ENCODE measurements at places on chromosomes 1 and 21.

DNA sequence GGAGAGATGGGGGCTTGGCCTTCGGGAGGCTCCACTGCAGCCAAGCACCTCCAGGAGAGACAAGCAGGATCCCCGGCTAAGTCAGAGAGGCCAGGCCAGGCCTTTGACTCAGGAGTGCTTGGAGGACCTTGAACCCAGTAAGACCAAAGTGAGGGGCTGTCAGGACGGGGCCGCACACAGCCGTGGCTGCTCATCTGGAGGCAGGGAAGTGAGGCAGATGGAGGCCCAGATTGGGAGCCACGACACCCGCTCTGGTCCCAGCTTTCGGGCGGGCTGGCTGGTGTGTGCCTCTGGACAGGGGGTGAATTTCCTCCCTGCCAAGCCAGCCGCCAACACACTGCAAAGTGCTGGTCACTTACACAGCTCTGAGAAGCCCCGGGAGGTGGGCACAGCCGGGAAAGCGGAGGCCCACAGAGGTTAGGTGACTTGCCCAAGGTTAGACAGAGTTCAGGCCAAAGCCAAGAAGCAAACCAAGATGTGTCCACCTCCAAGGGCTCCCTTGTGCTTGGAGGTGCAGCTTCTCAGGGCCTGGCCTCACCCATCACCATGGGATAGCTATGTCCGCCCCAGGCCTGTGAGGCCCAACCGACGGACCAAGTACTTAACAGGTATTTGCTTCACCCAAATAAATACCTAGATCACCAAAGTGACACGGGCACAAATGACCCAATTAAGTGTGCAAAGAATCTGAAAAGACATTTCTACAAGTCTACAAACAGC is 58.3 kb downstream of the CHD5 start:
- DNase-seq = no peak

DNA sequence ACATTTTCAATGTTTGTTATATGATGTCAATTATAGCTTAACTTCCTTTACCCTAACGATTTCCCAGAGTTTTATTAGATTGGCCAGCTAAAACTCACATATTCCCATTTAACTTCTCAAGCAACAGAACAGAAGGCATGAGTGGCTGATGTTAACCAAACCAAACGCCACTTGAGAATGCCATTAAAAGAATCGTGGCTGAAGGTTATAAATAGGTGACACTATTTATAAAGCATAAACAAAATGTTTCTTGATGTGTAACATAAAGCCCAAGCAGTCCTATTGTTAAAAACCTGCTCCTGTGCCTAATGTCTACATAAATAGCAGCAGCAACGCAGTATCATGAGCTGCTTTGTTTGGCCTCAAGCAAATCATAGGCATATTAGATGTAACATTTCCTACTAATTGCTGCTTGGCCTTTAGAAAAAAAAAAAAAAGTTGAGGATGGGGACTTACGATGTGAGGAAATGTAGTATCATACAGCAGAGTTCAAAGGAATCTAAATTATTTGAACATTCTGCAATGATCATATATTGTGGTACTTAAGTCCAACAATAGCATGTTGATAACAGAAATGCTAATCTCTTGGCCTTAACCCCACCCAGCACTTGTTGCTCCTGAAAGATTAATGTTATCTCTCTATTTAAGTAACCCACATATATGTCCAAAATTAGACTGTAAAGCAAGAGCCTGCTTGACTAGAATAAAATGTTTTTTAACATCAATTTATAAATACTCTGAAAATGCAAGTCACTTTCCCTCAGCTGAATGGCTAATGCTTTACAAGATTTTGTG is 106.0 kb downstream of the ESRRG start:
- DNase-seq = no peak

DNA sequence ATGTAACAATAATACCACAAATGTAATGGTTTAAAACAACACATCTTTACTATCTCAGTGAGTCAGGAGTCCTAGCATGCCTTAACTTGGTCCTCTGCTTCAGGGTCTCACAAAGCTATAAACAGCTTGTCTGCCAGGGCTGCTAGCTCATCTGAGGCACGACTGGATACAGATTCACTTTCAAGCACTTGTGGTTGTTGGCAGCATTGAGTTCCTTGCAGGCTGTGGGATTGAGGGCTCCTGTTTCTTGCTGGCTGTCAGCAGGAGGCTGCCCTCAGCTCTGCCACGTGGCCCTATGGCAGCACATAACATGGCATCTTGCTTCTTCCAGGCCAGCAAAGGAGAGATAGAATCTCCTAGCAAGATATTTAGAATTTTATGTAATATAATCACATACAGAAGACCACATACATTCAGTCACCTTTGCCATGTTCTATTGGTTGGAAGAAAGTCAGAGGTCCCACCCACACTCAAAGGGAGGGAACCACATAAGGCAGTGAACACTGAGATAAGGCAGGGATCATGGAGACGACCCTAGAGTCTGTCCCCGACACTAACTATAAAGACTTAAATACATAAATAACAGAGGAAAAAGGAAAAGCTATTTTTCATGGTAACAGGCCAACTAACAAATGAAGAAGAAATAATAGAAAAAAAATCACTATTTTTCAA is 18.9 kb upstream of the IPP start:
- peak; percentile 90 for DNase-seq

DNA sequence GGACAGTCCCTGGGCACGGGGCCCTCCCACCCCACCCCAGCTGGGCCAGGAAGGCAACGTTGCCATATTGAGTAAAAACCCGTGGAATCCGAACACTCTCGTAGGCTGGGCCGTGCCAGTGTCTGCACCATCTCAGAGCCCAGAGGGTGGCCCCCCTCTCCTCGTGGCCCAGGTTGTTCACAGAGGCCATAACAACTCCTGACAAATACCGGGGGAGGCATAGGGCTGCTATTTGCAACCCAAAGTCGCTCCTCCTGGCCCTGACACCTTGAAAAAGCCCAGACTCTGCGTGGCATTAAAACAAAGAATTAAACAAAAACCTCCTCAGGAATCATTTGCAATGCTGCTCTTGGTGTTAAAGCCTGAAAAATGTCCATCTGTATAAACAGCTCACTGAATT is 141.4 kb downstream of the CASZ1 start:
- DNase-seq = no peak

- no peak for DNase-seq
These were observed 507.2 kb upstream of the PBX1 start for GRCh38 chr1:164051782-164052181.

GRCh38 chr1:208892147-208892546 is 648.0 kb upstream of the PLXNA2 start:
- DNase-seq = no peak

DNA sequence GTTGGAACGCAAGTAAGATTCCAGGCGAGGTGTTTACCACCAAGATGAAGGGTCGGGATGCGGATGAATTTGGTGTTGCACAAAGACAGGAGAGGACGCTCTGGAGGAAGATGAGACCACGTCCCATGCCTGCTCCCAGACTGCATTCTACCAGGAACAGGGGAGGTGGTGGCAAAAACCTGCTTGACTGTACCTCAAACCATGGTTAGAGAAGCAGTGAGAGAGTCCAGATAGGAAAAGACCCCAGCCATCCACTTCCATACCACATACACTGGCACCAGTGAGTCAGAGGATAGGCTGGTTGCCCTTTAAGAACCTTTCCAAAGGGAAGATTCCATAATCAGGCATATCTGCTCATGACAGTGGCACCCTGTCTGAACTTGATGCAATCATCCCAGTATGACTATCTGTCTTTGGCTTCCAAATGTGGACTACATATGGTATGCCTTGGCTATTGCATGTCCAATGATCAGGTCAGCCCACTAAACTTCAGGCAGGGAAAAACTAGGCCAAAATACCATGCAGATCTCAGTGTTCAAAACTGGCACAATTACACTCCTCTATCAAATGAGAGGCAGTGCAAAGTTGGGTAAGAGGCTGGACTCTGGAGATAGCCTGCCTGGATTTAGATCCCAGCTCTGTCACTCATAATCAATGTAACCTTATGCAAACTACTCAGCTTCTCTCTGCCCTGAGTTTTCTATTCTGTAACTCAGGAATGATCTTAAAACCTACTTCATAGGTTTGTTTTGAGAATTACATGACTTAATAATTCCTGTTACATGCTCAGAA is 20.6 kb downstream of the NPR1 start:
- DNase-seq = peak; percentile 68

DNA sequence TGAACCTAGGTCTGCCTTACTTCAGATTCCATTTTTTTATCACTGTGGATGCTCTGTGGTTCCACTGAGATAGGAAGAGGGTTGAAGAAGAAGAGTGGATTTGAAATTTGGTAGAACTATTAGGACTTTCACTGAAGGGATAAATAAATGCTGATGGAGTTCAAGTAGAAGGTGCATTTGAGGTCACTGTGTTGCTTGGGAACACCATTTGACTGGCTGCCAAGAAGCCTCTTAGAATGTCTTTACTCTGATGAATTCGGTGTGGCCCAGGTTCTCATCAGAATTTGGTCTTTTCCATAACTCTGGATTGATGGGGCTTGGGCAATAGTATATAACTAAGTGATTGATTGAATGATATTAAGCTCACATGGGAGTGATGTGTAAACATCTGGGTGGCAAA is 11.9 kb downstream of the XPR1 start:
- DNase-seq = peak; percentile 31

DNA sequence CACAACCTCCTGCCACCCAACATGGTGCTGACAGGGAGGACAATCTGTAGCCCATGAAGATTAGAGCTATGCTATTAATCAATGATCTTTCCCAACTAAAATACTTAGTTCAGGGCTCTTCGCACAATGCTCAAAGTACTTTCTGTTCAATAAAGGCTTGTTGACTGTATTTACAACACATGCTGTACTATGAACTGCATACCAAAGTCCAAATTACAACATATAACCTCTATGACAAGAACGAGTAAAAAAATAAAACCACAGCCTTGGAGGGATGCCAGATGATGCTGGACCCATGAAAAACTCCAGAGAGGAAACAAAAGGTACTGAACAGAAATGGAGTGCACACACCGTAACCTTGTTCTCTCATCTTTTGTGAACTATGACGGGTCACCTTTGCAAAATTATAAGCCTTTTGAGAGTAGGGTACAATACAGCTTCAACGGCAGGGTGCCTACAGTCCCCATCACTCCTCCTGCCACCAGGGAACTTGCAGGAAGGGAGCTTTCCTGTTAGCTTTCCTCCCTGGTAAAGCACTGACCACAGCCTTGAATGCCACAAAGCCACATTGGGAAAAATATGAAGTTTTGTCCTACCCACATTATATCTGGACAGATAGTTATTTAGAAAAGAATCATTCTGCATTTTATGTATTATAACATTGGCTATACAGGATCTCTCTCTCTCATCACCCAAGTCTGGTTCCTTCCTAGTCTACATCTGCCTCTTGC is 175.6 kb downstream of the NRIP1 start:
- peak; percentile 74 for DNase-seq

DNA sequence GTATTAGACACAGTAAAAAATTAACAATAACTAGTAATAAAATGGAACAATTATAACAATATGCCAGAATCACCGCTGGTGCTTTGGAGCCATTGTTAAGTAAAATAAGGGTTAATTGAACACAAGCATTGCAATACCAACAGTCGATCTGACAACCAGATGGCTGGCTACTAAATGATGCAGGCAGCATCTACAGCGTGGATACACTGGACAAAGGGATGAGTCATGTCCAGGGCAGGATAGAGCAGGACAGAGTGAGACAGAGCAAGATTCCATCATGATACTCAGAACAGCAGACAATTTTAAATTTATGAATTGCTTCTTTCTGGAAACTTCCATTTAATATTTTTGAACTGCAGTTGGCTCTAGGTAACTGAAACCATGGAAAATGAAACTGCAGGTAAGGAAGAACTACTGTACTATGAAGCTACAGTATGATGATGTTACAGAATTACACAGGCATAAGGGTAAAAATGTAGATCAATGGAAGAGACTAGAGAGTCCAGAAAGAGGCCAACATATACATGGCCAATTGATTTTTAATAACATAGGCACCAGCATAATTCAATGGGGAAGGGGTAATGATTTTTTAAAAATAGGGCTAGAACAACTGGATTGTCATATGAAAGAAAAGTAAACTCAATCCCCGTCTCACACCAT is 168.7 kb downstream of the RRAGC start:
- DNase-seq = no peak

DNA sequence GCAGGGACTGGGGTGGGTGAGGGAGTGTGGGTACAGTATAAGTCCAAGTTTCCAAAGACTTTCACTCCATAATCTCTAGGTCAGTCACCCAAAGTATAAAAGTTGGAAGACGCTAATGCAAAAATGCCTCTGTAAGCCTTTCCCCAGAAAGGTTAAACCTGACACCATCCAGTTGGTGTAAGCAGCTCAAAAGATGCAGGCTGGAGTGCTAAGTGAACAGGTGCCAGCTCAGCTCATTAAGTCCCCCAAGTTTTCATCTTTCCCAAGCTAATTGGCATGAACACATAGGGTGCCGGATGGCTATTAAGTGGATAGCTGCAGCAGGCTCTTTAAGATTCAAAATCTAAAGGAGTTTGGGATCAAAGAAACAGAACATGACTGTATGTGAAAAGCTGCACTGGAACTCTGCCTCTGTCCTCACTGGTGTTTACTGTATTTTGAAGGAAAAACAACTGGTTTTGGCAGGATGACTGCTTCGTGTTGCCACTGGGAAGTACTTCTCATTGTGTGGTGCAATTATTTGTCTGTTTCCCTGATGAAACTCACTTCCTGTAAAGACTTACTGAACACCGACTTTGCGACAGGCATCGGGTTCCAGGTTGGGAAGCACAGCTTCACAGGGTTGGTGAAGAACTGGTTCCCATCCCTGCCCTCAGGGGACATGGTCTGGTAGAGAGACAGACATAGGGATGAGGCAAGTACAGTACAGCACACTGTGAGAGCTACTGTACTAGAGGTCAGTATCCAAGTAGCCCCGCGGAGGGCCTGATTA is 152.7 kb downstream of the DAB1 start:
- no peak for DNase-seq

GRCh38 chr1:93056214-93056613 is 22.9 kb upstream of the MTF2 start:
- DNase-seq = peak; percentile 43

DNA sequence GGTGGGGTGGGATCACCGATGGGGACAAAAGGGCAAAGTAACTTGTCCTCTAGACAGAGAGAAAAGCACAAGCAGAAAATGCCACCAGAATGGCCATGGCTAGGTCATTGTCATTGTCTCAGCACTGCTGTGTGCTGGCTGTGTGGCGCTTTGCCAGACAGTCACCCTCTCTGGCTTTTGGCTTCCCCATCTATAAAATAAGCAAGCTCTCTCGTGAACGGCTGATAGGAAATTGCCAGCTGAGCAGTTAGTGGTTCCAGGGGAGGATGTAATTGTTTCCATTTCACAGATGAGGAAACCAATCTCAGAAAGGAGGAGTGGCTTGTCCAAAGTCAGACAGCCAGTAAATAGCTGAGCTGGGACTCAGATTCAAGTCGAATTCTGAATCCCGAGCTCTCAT is 32.5 kb downstream of the PADI2 start:
- DNase-seq = no peak

Measured in fibroblast of the aortic adventitia (primary cell).